ENCODE measurements at places on chromosomes 6 and 20.

GRCh38 chr6:122869437-122870024 lies 80.5 kb downstream of the SMPDL3A start:
- DNase-seq = peak; percentile 54

DNA sequence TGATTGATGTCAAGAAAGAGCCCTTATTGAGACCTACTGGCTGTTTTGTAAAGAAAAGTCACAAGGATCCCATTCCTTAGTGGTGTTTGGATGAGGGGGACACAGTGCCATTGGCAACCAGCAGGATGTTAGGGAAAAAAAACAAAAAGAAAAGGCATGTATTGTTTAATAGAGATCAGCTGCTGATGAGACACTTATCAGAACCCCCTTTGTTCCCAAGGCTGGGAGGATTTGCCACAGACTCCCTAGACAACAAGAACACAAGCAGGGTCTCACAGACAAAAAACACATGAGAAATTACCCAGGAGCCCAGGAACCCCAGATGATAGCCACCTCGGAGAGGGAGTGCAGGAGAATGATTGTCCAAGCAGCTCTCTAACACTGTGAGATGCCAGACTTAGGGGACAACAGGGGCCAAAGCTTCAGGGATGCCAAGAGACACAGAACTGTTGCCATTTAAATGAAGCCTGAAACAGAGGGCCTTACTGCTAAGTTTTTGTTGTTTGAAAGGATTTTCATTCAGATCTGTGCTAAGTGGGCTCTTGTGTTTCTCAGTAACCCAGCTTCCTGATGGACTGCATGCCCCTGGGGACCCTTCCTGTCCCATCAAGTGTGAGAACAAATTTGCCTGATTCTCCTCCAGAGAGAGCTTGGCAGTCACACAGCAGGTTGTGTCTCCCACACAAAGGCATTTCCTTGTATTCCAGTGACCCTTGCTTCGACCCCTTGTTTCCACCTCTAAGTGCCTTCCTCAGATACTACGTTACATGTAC lies 48.7 kb upstream of the HEY2 start:
- no peak for DNase-seq

DNA sequence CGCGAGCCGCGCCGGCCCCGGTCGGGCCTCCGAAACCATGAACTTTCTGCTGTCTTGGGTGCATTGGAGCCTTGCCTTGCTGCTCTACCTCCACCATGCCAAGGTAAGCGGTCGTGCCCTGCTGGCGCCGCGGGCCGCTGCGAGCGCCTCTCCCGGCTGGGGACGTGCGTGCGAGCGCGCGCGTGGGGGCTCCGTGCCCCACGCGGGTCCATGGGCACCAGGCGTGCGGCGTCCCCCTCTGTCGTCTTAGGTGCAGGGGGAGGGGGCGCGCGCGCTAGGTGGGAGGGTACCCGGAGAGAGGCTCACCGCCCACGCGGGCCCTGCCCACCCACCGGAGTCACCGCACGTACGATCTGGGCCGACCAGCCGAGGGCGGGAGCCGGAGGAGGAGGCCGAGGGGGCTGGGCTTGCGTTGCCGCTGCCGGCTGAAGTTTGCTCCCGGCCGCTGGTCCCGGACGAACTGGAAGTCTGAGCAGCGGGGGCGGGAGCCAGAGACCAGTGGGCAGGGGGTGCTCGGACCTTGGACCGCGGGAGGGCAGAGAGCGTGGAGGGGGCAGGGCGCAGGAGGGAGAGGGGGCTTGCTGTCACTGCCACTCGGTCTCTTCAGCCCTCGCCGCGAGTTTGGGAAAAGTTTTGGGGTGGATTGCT lies 1.3 kb downstream of the VEGFA start:
- DNase-seq = peak; percentile 56

GRCh38 chr20:51418137-51418529 lies 124.4 kb downstream of the NFATC2 start:
- DNase-seq = no peak

GRCh38 chr6:29757282-29757681 lies 34.0 kb downstream of the HLA-F start:
- no peak for DNase-seq

- DNase-seq = no peak
Observed at GRCh38 chr6:18555750-18556149, 168.6 kb downstream of the RNF144B start.

- no peak for DNase-seq
Observed at GRCh38 chr20:19695081-19695480, 63.0 kb upstream of the RIN2 start.

DNA sequence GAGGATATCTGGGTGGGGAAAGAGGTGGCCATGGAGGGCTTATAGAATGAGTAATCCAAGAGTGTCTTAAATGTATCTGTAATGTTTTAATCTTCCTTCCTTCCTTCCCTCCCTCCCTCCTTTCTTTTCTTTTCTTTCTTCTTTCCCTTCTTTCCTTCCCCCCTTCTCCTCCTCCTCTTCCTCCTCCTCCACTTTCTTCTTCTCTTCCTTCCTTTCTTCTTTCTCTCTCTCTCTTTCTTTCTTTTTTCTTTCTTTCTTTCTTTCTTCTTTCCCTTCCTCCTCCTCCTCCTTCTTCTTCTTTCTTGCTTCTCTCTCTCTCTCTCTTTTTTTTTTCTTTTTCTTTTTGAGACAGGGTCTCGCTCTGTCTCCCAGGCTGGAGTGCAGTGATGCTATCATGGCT lies 7.1 kb downstream of the HCK start:
- DNase-seq = no peak
